ENCODE measurements at places on chromosomes 3 and 15. TPM values are rescaled to one million over a fixed set of nuclear protein-coding genes. Genes with fewer than 3 reads are reported as not detected.
A peak's percentile ranks its signal among the peaks of the same experiment; 100 is the strongest.

Gene ROBO2
- 11.8 TPM for total RNA-seq

- H3K27me3 ChIP-seq = no peaks in the 10 kb centered on the region
- peak; percentile 45 for DNase-seq
- no peak overlapping the region for H3K4me3 ChIP-seq
These were observed 12.5 kb downstream of the P2RY14 start for GRCh38 chr3:151265866-151266265.

Gene KNG1
- total RNA-seq = not detected

Gene RTP4
- total RNA-seq = 10.9 TPM

- DNase-seq = no peak
- no peaks in the 10 kb centered on the region for H3K27me3 ChIP-seq
- no peaks in the 10 kb centered on the region for H3K36me3 ChIP-seq
- no peaks in the 10 kb centered on the region for H3K4me1 ChIP-seq
- H3K4me3 ChIP-seq = no peak overlapping the region
- no peak overlapping the region for H3K27ac ChIP-seq
These were observed 449.0 kb downstream of the NAALADL2 start for GRCh38 chr3:175308097-175308496.

Gene RTP1
- total RNA-seq = not detected

DNA sequence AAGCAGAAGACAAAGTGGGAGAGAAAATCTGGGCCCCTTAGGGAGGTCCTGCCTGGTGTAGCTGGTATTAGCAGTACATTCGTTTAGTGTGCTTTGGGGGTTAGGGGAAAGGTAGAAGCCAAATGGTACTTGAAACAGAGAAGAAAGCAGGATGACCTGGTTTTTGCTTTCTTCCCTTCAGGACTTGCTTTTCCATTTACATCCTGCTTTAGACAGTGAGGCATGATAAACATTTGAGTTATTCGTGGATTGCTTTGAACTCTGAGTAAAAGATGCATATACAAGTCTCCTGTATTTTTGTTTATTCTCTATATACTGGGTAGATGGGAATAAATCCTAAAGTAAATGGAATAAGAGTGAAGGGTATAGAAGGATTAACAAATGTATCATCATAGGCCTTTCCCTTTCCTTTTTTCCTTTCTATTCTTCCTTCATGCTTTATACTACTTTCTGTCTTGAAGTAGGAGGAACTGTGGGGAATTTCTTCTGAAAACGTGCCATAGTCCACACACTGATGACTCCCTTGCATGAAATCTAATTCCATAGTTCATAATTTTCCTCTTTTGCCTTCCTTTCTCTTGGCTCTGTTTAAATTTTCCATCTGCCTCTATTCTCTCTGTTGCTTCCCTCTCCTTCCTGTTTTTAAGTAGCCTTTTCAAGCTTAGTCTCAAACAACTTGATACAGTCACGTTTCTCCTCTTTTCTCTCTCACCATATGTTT, 139.5 kb upstream of the RBMS3 start:
- H3K36me3 ChIP-seq = no peaks in the 10 kb centered on the region
- peak overlapping the region; percentile 48 for H3K27ac ChIP-seq
- no peak for DNase-seq
- no peak overlapping the region for H3K4me3 ChIP-seq
- peaks cover 33% of the 10 kb centered on the region for H3K4me1 ChIP-seq
- no peaks in the 10 kb centered on the region for H3K27me3 ChIP-seq

Gene TUSC7
- total RNA-seq = not detected

DNA sequence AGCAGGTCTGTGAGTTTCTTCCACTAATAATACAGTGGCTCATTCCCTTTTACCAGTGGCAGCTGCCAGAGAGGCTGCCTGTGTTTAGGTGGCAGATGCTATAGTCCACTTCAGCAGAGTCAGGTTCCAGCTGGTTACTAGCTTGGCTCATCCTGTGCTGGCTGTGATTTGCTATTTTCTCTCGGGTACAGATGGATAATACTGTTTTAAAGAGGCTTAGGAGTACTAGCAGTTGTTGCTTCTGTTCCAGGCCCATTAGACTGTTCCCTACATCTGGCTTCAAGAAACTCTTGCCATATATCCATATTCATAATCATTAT, 41.0 kb downstream of the ZNF609 start:
- H3K4me1 ChIP-seq = peaks cover 39% of the 10 kb centered on the region
- DNase-seq = no peak
- no peak overlapping the region for H3K27ac ChIP-seq
- H3K36me3 ChIP-seq = peaks cover 32% of the 10 kb centered on the region
- H3K4me3 ChIP-seq = no peak overlapping the region

GRCh38 chr3:133850034-133850433, 44.4 kb downstream of the SRPRB start:
- DNase-seq = no peak
- no peaks in the 10 kb centered on the region for H3K4me1 ChIP-seq
- no peak overlapping the region for H3K4me3 ChIP-seq
- no peaks in the 10 kb centered on the region for H3K27me3 ChIP-seq

DNA sequence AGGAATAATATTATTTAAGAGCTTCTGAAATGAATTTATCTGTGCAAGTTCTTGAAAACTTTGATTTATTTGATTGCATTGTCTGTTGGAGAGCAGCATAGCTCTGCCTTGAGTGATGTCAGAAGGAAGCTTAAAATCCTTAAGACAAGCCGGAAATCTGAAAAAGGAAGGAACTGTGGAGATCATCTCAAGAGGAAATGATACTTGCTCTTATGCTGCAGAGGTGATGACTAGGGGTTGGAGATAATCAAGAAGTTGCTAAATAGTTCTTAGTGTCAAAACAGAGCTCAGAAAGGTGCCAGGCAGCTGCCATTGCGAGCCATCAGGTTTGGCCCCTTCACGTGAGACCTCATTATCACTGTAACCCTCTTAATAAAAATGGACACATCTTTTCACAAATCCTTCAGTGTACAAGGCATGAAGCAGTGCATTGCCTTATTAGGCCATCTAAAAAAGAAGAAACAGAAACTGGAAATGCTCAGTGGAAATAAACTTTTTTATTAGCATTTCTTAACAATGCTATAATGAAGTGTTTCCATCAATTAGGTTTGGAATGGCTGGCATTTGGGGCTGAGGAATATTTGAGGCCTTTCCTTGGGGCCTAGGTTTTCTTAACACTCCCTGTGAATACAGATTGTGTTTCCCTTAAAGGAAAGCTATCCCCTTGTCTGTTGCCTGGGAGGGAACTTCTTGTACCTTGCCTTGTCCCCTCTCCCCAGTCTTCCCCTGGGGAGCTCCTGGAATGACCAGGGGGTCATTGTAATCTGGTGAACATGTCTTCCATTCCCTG, 34.5 kb upstream of the VILL start:
- H3K4me3 ChIP-seq = no peak overlapping the region
- H3K36me3 ChIP-seq = peaks cover 9% of the 10 kb centered on the region
- H3K4me1 ChIP-seq = peaks cover 45% of the 10 kb centered on the region
- peak overlapping the region; percentile 47 for H3K27ac ChIP-seq
- DNase-seq = no peak

DNA sequence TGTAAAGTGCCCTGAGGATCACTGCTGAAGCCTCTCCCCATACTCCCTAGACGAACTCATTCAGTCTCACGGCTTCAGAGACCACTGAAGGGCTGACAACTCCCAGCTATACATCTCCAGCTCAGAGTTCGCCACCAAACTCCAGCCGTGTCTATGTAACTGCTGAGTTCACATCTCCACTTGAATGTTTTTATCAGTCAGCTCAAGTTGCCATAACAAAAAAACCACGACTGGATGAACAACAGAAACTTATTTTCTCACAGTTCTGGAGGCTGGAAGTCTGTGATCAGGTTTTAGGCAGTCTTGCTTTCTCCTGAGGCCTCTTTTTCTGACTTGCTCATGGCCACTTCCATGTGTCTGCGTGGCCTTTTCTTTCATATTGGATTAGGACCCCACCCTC, 223.0 kb upstream of the LRRFIP2 start:
- no peak overlapping the region for H3K4me3 ChIP-seq
- no peaks in the 10 kb centered on the region for H3K4me1 ChIP-seq
- H3K27ac ChIP-seq = no peak overlapping the region
- H3K27me3 ChIP-seq = no peaks in the 10 kb centered on the region

DNA sequence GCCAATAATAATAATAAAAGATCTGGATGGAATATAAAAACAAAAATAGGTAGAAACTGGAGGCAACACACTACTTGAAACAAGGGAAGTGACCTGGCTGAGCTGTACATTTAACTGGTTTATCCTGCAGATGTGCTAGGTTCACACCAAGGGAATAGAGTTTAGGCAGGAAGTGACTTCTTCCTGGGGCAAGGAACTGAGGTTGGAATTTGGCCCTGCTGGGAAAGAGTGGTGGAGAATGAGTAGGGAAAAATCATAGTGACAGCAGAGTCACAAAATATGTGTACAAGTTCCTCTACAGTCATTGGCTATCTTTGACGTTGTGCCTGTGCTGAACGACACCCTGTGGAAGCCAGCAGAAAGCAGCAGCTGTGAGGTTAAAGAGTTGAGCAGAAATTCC, 44.1 kb downstream of the ARHGAP11B start:
- no peak for DNase-seq
- H3K4me3 ChIP-seq = no peak overlapping the region
- no peak overlapping the region for H3K27ac ChIP-seq
- H3K36me3 ChIP-seq = no peaks in the 10 kb centered on the region

DNA sequence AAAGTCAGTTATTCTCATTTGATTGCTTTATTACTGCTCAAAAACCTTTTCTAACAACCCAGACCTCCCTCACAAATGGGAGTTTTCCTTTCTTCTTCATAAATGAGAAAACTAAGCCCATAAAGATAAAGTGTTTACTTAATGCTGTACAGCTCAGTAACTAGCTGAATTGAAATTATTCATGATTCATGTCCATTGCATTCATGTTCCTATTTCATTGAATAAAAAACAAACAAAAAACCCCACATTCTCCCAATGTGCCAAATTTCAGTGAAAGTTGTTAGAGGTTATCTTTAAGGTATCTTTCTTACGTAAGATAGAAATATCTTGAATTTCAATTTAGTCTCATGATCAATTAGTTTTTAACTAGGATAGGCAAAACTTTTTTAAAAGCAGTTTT, 2.8 kb downstream of the PLSCR2 start:
- no peak for DNase-seq
- H3K36me3 ChIP-seq = no peaks in the 10 kb centered on the region
- no peak overlapping the region for H3K27ac ChIP-seq
- no peaks in the 10 kb centered on the region for H3K4me1 ChIP-seq
- H3K4me3 ChIP-seq = no peak overlapping the region

DNA sequence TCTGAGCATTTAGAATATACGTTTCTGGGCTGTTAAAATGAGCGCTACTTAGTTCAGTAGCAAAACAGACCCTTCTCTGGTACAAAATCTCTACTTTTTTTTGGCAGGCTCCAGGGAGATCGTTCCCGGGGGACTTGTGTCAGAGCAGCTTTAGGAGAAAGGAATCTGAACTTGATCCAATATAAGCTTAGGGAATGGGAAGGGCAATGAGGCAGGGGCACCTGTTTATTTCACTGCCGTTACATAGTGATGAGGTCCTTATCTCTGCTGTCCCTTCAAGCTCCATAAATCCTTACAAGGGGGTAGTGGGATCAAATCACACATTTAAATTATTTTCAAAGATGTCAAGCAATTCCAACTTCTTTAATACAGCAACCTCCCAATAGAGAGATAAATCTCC, 128.7 kb upstream of the BNIP2 start:
- no peak overlapping the region for H3K4me3 ChIP-seq
- H3K27me3 ChIP-seq = peaks cover 17% of the 10 kb centered on the region
- no peaks in the 10 kb centered on the region for H3K36me3 ChIP-seq
- no peak overlapping the region for H3K27ac ChIP-seq

DNA sequence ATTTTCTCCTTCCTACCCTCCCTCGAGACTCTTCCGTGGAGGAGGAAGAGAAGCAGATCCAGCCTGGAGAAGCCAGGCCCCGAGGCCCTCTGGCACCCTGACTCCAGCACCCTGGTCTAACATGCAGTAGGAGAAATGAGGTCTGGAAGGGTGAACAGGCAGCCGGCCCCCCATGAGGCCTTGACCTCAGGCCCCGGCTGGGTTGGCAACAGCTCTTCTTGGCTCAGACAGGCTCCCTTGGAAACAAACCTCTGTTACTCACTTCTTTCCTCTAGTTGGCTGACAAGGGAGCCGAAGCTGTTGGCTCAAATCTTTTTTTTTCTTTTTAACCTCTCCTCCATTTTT, 73.4 kb downstream of the CPN2 start:
- H3K27me3 ChIP-seq = no peaks in the 10 kb centered on the region
- no peak overlapping the region for H3K4me3 ChIP-seq
- peak; percentile 44 for DNase-seq
- H3K27ac ChIP-seq = peak overlapping the region; percentile 19

GRCh38 chr3:190721330-190721729, 141.2 kb downstream of the GMNC start:
- H3K27ac ChIP-seq = no peak overlapping the region
- no peaks in the 10 kb centered on the region for H3K36me3 ChIP-seq
- no peaks in the 10 kb centered on the region for H3K4me1 ChIP-seq
- DNase-seq = no peak
- H3K27me3 ChIP-seq = no peaks in the 10 kb centered on the region

GRCh38 chr3:12611117-12611516, 52.8 kb downstream of the RAF1 start:
- H3K4me3 ChIP-seq = no peak overlapping the region
- H3K36me3 ChIP-seq = peaks cover 75% of the 10 kb centered on the region
- H3K4me1 ChIP-seq = no peaks in the 10 kb centered on the region
- no peak overlapping the region for H3K27ac ChIP-seq
- no peaks in the 10 kb centered on the region for H3K27me3 ChIP-seq

- no peak overlapping the region for H3K4me3 ChIP-seq
- no peaks in the 10 kb centered on the region for H3K27me3 ChIP-seq
- H3K4me1 ChIP-seq = no peaks in the 10 kb centered on the region
- no peaks in the 10 kb centered on the region for H3K36me3 ChIP-seq
- no peak for DNase-seq
These were observed 904.8 kb downstream of the NAALADL2 start for GRCh38 chr3:175763948-175764347.

GRCh38 chr3:129625072-129625874, 18.8 kb upstream of the PLXND1 start:
- H3K4me3 ChIP-seq = no peak overlapping the region
- H3K4me1 ChIP-seq = peaks cover 81% of the 10 kb centered on the region
- DNase-seq = peak; percentile 44

GRCh38 chr3:155342344-155342743, 48.9 kb upstream of the STRIT1 start:
- no peak for DNase-seq
- no peaks in the 10 kb centered on the region for H3K27me3 ChIP-seq
- H3K4me1 ChIP-seq = no peaks in the 10 kb centered on the region

Gene ALDH1A2
- 49.4 TPM for total RNA-seq

GRCh38 chr3:12553921-12554391, 2.9 kb upstream of the MKRN2 start:
- H3K27ac ChIP-seq = no peak overlapping the region
- DNase-seq = peak; percentile 49
- H3K27me3 ChIP-seq = peaks cover 25% of the 10 kb centered on the region
- H3K36me3 ChIP-seq = no peaks in the 10 kb centered on the region
- H3K4me3 ChIP-seq = peak overlapping the region; percentile 45

GRCh38 chr15:95459273-95459672, 871.2 kb upstream of the NR2F2 start:
- no peak overlapping the region for H3K4me3 ChIP-seq
- no peaks in the 10 kb centered on the region for H3K4me1 ChIP-seq
- H3K27ac ChIP-seq = no peak overlapping the region

All from lower lobe of right lung (tissue), 2 donors.